ENCODE measurements at places on chromosomes 3 and 15.

DNA sequence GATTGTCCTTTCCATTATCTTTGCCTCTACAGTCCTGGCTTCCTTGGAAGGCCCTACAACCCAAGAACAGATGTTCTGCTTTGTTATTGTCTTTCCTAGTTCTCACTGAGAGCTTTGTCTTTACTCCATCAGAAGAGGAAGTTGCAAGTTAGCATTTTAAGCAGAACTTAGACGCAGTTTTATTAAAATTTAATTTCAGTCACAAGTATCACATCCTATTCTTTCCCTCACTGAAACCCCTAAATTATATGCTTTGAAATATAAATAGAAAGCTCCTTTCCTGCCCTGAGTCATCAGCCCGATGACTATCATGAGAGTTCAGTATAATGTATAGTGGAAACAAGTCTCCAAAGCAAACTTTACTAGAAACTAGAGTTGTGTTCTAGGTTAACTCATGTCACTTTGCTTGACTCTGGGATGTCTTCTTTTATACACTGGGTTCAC lies 291.2 kb upstream of the RBMS3 start:
- DNase-seq: no peak

GRCh38 chr3:190058521-190059241 lies 62.0 kb downstream of the P3H2 start:
- no peak for DNase-seq

DNA sequence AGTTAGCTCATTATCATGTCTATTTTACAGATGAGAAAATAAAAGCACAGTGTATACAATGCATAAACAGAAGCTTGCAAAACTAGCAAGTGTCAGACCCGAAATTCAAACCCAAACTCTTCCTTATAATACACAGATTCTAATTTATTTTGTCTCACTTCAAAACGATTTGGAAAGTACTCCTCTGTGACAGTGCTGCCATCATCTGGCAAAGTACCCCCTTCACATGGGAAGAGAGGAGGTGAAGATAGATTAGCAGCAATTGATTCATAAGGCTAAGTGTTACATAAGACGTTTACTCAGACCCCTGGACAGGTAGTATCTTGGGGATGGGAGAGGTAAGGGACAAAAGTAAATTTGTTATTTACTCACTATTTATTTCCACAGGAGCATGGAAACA lies 744.0 kb upstream of the SGO1 start:
- DNase-seq: peak; percentile 20

GRCh38 chr3:146077181-146077580 lies 83.8 kb downstream of the PLOD2 start:
- DNase-seq: no peak

DNA sequence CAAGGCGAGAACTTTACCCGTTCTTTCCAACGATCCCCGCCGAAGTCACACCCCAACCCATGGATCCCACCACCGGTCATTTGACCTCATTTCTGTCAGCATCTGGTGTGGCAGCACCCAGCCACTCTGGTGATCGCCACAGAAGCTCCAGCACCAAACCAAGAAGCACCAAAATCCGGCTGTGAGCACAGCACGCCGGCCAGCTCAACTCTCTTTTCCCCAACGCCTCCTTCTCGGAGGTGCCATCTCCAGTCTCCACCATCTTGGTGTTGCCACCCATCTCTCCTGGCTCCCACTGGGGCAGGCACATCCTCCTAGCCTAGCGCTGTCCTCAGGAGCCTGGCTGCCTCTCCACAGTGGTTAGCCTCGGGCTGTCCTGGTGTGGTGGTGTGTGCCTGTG lies 6.5 kb downstream of the MUC4 start:
- DNase-seq: no peak

- no peak for DNase-seq
Measured at GRCh38 chr3:139574026-139574947, 34.7 kb upstream of the RBP1 start.

GRCh38 chr3:118963711-118964110 lies 70.9 kb downstream of the IGSF11 start:
- no peak for DNase-seq

DNA sequence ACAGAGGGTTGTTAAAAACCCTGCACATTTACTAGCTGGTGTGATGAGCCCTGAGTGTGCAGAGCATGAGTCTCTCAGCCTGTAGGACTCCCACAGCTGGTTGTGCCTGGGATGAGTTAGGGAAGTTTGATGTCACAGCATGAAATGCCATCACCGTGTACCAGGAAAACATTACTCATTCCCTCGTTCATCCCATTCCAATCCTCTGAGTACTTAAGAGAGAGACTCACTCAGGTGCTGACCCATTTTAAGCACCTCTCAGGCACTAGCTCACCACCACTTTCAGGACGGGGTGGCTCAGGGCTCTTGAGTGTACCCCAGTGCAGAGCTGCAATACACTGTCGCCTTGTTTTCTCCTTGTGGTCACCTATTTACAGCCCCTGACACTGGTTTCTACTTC lies 18.7 kb downstream of the MGLL start:
- DNase-seq: no peak

- DNase-seq: no peak
Measured at GRCh38 chr3:142086581-142087090, 62.7 kb downstream of the TFDP2 start.
